ENCODE measurements at places on chromosomes 5 and 9. TPM values are rescaled to one million over a fixed set of nuclear protein-coding genes. Genes with fewer than 3 reads are reported as not detected.

The SMIM33 gene
- total RNA-seq = 0.16 TPM

The NR5A1 gene
- not detected for total RNA-seq

The TMEM171 gene
- not detected for total RNA-seq

- no peaks in the 10 kb centered on the region for H3K27me3 ChIP-seq
- peak overlapping the region; percentile 22 for H3K4me3 ChIP-seq
- DNase-seq = no peak
- H3K4me1 ChIP-seq = peaks cover 75% of the 10 kb centered on the region
- H3K27ac ChIP-seq = peak overlapping the region; percentile 83
Measured at GRCh38 chr5:40383749-40384651, 295.7 kb upstream of the PTGER4 start.

- H3K27me3 ChIP-seq = peaks cover 2% of the 10 kb centered on the region
- no peak overlapping the region for H3K4me3 ChIP-seq
- H3K27ac ChIP-seq = no peak overlapping the region
- DNase-seq = no peak
- H3K4me1 ChIP-seq = peaks cover 32% of the 10 kb centered on the region
Measured at GRCh38 chr9:114811301-114811700, 5.5 kb upstream of the TNFSF15 start.

- H3K36me3 ChIP-seq = peaks cover 6% of the 10 kb centered on the region
- H3K27ac ChIP-seq = no peak overlapping the region
- H3K4me1 ChIP-seq = peaks cover 4% of the 10 kb centered on the region
- H3K4me3 ChIP-seq = no peak overlapping the region
Measured at GRCh38 chr9:92620845-92621244, 49.1 kb downstream of the IPPK start.

DNA sequence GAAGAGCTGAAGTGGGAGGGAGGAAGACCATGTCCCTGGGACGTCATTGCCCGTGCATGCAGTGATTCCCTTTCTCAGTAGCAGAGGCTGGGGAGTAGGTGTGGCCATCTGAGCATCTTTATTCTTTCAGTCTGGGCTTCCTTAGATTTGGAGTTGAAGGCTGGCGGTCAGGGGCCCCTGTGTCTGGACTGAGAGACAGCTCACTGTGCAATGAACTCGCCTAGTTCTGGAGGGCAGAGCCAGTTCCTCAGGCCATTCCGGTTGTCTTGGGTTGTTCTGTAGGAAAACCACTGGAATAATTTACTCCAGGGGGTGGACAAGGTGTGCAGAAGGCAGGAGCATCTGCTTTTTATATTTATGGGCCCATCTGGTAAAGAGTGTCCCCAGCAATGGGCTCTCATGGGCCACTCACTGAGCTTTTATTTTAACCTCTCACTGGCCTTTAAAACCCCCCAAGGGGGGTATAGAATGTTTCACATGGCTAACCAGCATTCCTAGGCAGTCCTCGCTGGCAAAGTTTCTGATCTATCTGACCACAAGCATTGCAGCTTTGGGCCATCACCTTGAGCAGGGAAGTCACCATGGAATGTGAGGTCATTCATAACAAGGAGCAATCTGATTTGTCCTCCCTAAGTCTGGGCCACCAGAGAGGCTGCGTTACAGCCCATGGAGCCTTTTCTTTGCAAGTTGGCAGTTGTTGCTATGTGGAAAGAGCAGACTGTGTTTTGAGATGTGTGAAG lies 9.2 kb downstream of the STC2 start:
- no peak overlapping the region for H3K4me3 ChIP-seq
- H3K27me3 ChIP-seq = peaks cover 64% of the 10 kb centered on the region
- H3K27ac ChIP-seq = no peak overlapping the region
- peaks cover 63% of the 10 kb centered on the region for H3K36me3 ChIP-seq
- peaks cover 2% of the 10 kb centered on the region for H3K4me1 ChIP-seq
- DNase-seq = no peak

DNA sequence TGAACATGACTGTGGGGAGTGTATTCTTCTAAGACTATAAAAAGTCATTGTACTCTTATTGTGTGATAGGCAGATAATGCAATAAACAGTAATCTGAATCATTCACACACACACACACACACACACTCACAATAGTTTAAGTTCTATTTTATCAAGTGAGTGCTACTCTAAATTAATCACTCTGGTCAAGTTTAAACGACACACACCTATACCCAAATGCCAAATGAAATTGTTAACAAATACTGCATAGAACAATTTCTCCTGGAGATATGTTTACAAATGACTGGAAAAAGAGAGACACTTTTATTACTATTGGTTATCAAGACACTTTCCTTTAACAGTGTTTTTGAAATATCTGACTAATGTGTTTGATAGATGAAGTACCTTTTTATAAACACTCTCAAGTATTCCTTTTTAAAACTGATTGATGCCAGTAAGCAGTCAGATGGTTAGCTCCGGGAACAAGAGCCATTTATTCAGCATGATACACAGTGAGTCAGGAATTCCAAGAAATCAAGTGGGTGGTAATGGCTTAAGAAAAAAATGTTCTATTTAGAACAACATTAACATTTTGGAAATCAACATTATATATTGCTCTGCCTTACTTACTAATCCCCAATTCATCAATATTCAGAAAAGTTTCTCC lies 521.6 kb upstream of the ST8SIA4 start:
- no peak overlapping the region for H3K4me3 ChIP-seq
- no peak for DNase-seq
- H3K27me3 ChIP-seq = no peaks in the 10 kb centered on the region
- H3K36me3 ChIP-seq = no peaks in the 10 kb centered on the region

DNA sequence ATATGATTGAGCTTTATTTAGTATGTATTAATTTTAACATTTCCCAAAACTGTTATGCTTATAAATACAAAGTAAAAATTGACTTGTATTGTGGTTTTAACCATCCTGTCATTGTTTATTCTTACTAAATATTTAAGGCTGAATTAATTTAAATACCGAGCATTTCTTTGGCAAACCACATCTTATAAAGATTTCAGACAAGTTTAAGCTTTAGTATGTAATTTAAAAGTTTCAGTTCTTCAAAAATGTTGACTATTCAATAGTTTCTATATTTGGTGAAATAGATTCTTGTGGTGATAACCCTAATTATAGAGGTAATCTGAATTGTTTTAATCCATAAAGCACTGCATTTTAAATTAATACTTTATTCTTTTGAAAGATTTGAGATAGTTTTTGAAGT lies 65.5 kb downstream of the CCNH start:
- no peaks in the 10 kb centered on the region for H3K27me3 ChIP-seq
- H3K4me1 ChIP-seq = peaks cover 7% of the 10 kb centered on the region

DNA sequence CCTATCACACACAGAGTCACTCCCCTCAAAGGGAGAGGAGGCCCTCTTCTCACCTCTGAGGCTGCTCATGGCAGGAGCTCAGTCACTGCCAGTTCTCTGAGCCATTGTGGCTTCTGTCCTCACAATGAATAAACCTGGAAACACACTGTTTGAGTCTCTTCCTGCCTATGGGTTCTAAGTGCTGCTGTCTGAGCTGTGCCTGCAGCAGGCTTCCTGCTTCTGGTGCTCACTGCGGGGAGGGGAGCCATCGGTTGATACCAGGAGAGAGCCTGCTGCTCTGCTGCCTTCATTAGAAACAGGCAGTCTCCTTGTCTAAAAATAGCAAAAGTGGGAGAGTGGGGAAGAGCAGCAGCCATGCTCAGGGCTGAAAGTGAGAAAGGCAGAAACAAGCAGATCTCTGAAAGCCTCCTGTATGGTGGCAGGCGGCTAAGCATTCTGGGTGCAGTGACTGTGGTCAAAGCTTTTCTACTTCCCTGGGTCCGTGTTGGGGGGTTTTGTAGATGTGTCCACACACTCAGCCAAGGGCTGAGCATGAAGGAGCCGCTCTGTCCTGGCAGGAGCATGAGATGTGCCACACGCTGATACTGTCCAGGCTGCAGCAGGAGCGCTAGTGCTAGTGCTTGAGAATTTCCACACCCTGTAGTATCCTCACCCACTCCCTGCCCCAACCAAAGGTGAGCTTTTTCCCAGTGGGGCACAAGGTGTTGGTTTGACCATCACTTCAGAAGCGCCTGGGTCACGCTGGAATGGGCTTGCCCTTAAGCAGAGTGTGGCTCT lies 34.2 kb downstream of the PRKACG start:
- H3K27me3 ChIP-seq = no peaks in the 10 kb centered on the region
- peaks cover 19% of the 10 kb centered on the region for H3K4me1 ChIP-seq
- peak overlapping the region; percentile 51 for H3K4me3 ChIP-seq
- H3K36me3 ChIP-seq = peaks cover 4% of the 10 kb centered on the region
- DNase-seq = peak; percentile 21
- H3K27ac ChIP-seq = peak overlapping the region; percentile 66

GRCh38 chr5:81105261-81105877 lies 127.8 kb upstream of the CKMT2 start:
- H3K4me3 ChIP-seq = no peak overlapping the region
- no peak overlapping the region for H3K27ac ChIP-seq
- no peaks in the 10 kb centered on the region for H3K27me3 ChIP-seq
- peaks cover 32% of the 10 kb centered on the region for H3K4me1 ChIP-seq

DNA sequence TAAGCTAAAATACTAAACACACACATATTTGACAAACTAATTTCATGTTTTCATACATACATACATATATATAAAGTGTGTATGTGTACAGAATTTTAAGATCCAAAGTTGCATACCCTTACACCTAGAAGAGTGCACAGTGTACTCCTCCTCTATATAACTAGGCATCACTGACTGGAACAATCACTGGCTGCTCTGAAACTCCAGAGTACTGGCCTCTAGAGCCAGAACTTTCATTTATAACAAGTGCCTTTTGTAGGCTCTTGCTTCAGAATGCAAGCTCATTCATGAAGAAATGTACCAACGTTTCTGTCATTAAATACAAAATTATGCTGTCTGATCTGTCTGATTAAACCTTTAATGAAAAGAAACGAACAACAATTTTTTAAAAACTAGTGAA lies 4.0 kb downstream of the LEAP2 start:
- peaks cover 2% of the 10 kb centered on the region for H3K36me3 ChIP-seq
- H3K4me3 ChIP-seq = no peak overlapping the region
- no peaks in the 10 kb centered on the region for H3K27me3 ChIP-seq
- H3K4me1 ChIP-seq = no peaks in the 10 kb centered on the region
- H3K27ac ChIP-seq = no peak overlapping the region
